Fibroblast of skin of right quadriceps (primary cell): ENCODE measurements at places on chromosomes 3 and 15.

DNA sequence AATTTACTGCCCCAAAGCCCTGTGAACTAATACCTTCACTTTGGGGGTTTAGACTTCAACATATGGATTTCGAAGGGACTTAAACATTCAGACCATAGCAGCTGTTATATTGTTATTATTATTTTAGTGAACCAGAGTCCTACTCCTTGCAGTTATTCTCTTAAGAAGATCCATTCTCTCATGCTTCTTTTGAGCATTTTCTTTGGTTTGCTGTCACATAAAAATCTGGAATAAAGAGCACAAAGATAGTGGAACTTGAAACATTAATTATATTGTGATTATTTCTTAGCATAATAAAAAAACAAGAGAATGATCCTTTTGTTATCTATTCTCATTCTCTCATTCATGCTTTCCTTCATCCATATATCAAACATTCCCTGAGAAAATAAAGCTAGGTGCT lies 166.4 kb upstream of the GBE1 start:
- DNase-seq, result no peak

DNA sequence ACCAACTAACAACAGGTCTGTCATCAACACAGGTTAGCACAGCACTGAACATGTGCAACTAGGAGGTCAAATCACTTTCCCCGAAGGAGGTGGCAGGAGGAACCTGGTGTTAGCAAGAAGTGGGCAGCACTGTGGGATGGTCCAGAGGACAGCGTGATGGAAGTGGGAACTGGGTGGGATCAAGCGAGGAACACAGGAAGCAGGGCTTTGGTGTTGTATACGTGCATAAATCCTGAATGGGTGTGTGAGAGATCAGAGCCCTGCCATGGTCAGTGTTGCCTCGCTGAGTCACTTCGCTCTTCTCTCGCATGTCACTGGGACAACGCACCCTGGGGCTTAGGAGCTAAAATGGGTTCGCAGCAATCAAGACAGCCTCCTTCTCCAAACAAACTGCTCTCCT lies 62.1 kb downstream of the MOBP start:
- no peak for DNase-seq

- DNase-seq, result no peak
Measured at GRCh38 chr3:156627946-156628569, 46.3 kb upstream of the TIPARP start.

DNA sequence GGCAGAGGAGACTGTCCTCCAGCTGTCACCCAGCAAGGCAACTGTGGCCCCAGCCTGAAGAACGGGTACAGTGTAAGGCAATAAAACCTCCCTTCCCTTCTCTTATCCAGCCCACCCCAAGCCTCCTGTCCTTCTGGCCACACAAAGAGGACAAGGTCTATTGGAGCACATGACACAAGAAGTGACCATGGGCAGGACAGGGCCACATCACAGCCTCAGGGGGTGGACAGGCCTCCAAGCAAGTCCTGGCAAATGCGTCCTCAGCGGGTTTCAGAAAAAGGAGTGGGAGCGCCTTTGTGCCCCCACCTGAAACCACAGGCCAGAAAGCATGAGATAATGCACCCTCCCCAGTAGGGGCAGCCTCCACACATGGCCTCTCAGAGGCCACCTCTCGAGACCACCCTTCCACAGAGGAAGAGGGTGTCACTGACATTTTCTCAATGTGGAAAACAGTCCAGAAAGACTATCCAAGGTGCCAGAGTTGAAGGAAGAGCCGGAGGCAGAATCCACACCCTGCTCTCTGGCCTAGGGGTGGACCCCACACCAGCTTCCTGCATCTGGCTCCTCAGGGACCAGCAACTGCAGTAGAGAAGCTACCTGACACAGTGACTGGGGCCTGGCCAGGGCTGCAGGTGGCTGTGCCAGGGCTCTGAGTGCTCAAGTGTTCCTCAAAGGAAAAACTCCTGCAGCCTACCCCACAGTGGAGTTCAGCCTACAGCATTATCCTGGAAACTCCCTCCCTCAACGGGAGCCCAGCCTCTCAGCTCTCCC lies 43.9 kb downstream of the CCDC12 start:
- DNase-seq, result no peak

DNA sequence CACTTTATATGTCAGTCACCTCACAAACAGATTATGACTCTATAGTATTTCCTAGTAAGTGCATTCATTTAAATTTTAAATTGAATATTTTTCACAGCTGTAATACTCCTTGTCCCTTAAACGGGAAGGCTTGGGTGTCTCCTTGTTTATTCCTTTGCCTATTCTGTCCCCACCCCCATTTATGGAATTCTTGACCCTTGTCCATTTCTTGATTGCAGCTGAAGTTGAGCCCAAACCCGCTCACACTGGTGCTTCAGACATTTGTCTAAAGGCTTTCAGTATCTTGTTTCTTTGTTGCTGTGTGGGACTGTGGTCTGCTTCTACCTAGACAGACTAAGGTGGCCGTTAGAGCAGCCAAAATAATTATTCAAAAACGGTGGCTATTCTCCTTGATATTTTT lies 449.7 kb downstream of the FOXP1 start:
- DNase-seq, result no peak

DNA sequence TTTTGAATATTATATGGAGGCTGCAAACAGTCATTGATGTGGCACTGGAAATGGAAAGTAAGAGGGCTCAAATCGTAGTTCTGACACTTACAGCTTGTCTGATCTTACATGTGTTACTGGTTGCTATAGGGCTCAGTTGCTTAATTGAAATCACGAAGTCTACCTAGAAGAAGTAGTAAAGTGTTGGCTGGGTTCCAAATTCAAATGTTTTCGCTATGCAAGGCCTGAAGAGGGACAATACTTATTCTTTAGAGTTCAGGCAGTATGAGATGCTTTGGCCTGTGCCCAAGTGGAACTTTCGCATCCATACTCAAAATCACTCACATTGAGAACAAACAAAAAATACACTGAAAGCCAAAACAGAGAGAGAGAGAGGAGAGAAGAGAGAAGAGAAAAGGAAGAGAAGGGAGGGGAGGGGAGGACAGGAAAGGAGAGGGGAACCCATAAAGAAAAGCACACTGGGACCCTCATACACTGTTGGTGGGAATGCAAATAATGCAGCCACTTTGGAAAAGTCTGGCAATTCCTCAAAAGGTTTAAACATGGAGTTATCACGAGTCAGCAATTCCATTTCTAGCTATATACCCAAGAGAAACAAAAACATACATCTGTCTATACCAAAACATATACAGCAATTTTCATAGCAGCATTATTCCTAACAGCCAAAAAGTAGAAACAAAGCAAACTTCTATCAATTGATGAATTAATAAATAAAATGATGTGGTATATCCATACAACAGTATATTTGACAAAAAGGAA lies 2.9 kb upstream of the FXR1 start:
- DNase-seq, result no peak

- DNase-seq, result no peak
Measured at GRCh38 chr15:25869701-25870100, 6.6 kb upstream of the ATP10A start.

DNA sequence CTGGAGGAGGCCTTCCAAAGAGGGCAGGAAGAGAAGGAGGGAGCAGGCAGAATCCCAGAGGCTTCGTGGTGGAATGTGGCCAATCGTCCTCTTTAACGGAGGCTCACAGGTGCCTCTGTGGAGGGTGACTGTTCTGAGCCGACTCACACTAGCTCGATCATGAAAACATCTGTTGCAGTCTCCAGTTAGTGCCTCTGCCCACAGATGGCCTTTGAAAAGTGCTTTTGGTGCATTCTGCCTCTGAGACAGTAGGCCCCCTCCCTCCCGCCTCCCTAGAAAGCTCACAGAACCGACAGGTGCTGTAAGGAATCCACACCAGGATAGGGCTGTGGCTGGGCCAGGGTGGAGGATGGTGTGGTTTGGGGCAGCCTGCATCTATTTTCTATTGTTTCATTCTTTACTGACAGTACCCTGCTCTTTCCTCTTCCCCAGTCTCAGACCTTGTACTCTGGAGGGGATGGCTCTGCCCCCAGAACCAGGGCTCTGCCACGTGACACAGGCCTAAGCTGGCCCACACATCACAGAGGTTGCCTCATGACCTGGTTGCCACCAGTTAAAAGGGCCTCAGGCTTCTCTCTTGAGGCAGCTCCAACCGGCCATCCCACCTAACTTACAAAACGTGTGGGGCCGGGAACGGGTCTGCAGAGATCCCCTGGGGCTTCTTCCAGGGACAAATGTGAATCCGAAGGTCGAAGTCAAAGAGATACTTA lies 27.2 kb upstream of the PIGZ start:
- no peak for DNase-seq

GRCh38 chr15:42891569-42891968 lies 29.0 kb downstream of the TTBK2 start:
- DNase-seq, result peak; percentile 42

GRCh38 chr15:56293495-56294292 lies 50.0 kb upstream of the RFX7 start:
- no peak for DNase-seq

DNA sequence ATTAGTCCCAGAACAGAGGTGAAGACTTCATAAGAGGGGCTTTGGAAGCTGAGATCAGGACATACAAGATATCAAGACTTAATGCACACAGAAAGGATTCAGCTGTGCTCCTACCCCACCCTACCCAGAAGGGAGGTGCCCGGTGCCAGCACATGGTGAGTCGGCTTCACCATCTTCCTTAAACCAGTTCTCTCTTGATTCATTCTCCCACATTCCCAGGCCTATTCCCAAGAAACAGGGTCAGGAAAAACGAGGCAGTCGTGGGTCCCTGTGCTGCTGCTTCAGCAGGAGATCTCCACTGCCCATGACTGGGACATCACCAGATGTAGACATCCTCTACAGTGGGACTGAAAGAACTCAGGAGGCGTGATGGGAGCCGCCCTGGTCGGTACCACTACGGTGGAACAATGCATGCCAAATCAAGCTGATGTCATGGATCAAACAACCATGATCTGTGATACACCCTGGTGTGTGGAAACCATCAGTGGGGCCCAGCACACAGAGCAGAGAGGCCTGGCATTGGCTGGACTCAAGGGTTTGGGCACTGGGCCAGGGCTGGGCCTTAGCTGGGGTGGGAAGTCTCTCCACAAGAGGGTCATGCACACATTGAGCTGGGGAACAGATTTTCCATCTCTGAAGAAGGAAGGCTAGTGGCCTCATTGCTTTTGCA lies 41.9 kb downstream of the CCDC12 start:
- no peak for DNase-seq

GRCh38 chr3:47865192-47865591 lies 62.3 kb downstream of the DHX30 start:
- no peak for DNase-seq

DNA sequence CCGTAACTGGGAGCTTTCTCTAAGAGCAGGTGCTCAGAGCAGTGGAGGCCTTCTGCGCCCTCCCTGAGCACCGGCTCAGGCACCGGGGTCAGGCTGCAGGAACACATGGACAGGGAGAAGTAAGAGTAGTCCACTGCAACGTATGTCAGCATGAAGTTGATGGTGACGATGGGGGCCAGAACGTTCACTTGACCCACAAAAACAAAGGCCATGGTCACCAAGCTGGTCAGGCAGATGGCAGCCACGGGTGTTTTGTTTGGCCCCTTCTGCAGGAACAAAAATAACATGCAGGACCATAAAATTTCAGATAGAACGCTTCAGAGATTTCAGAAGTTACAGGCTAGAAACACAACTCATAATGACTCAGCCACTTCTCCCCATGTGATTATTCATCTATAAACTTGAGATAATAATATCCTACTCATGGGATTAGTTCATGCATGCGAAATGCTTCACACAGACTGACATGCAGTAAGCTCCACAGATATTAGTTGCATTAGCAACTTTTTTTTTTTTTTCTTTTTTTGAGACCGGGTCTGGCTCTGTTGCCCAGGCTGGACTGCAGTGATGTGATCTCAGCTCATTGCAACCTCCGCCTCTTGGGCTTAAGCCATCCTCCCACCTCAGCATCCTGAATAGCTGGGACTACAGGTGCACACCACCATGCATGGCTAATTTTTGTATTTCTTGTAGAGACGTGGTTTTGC lies 52.2 kb upstream of the HEG1 start:
- DNase-seq, result peak; percentile 90

GRCh38 chr3:134754768-134755559 lies 40.1 kb upstream of the EPHB1 start:
- peak; percentile 45 for DNase-seq

DNA sequence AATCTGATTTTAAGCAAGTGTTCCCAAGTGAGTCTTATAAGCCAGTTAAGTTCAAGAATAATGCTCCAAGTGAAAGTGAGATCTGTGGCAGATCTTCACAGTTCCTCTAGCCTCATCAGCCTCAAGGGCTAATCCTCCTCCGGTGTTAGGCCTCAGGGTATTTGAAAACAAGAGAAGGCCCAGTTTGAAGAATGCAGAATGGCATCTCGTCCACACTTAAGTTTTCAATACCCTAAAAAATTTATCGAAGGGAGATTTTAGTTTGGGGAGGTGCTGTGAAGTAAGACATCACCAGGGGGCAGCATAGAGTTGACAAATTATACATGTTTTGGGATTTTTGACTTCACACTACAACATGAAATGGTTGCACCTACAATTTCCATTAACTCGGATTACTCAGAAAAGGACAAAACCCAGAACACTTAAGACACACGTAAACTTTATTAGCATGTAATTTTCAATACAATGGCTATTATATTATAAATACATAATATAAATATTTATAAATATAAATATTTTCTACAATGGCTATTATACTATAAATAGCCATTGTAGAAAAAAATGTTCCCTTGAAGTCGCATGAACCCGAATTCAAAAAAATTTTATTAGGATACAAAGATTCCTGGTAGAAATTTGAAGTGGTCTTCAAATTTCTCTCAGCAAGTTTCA lies 2.3 kb upstream of the TMEM266 start:
- peak; percentile 12 for DNase-seq

GRCh38 chr3:195209083-195209846 lies 61.7 kb downstream of the XXYLT1 start:
- DNase-seq, result no peak

DNA sequence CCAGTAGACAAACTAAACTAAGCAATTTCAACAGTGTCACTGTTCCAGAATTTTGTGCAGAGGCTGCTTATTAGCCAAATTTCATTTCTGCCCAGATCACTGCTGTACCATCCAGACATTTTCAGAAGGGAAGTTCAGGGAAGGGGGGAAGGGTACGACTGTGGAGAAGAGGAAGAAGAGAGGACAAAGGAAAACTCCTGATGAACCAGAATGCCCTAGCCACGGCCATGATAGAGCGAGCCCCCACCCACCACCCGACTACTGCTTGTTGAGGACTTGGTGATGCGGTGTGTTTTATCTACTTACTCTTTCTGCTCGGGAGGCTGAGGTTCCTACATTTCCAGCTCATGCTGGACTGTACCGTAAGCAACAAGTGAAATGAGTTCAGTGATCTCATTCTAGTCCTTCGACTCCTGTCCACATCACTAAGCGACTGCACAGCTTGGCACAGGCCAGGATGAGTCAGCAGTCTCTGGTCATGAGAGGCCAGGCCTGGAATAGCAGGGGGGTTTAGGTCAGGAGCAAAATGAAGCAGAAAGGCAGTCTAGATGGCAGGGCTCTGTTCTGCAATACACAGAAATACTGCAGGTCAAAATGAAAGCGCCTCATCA lies 330.8 kb downstream of the TIGIT start:
- DNase-seq, result peak; percentile 87
